ENCODE measurements at places on chromosomes 7 and 10. TPM values are rescaled to one million over a fixed set of nuclear protein-coding genes. Genes with fewer than 3 reads are reported as not detected.

The GBX1 gene
- total RNA-seq: not detected

The ACTA2 gene
- total RNA-seq: 20.5 TPM

The CNPY1 gene
- not detected for total RNA-seq

The DKK1 gene
- 445 TPM for total RNA-seq

The HOXA6 gene
- 1.5 TPM for total RNA-seq

The SPDYE2B gene
- total RNA-seq: not detected

The CCNJ gene
- 6.9 TPM for total RNA-seq

The AP3M1 gene
- 35.4 TPM for total RNA-seq

The PTF1A gene
- not detected for total RNA-seq

The GIMAP6 gene
- not detected for total RNA-seq

The RALA gene
- total RNA-seq: 34.8 TPM

The TMEM176B gene
- 0.11 TPM for total RNA-seq

The AKR1C8 gene
- 0.16 TPM for total RNA-seq

The TRPV5 gene
- total RNA-seq: not detected

The RET gene
- total RNA-seq: 0.83 TPM

The HOXA7 gene
- total RNA-seq: 4.7 TPM

The GTF2IRD2 gene
- total RNA-seq: 8.1 TPM

The SPDYE5 gene
- total RNA-seq: not detected

The ELN gene
- 0.13 TPM for total RNA-seq

The CDK14 gene
- 0.23 TPM for total RNA-seq

The CCZ1 gene
- 83.0 TPM for total RNA-seq

The UPK3BL2 gene
- total RNA-seq: 2.9 TPM

The TAS2R3 gene
- total RNA-seq: not detected

The CYP2C8 gene
- total RNA-seq: not detected

The TUBB8 gene
- not detected for total RNA-seq

The BAMBI gene
- total RNA-seq: 15.6 TPM

The NPFFR1 gene
- not detected for total RNA-seq

The TMEM229A gene
- not detected for total RNA-seq

The HMX2 gene
- not detected for total RNA-seq

The VPS37D gene
- 6.6 TPM for total RNA-seq

The YKT6 gene
- total RNA-seq: 129 TPM

Data from A549 treated with GW870086 at 1 μM for 4 hours (cell line).